ENCODE measurements at places on chromosomes 7 and 10.

DNA sequence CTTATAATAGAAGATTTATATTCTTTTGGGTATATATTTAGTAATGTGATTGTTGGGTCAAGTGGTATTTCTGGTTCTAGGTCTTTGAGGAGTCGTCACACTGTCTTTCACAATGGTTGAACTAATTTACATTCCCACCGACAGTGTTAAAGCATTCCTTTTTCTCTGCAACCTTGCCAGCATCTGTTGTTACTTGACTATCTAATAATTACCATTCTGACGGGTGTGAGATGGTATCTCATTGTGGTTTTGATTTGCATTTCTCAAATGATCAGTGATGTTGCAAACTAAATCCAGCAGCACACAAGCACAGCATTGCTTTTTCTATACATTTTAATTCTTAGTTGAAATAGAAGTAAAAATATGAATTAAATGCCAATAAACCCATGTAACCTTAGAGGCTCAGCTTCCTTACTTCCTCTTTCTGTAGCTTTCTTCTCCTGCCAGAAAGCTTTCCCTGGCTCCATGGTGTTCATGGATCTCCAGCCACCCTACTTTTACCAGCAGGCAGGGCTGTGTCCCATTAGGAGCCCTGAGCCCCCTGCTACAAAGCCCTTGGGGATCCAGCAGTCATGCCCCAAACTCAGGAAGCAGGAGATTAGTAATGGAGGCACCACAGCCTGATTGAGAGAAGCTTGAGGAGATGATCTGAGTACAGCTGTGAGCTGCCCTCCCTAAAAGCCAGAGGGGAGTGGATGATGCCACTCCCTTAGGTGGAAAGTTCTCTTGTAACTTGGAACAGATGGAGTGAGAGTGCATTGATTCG is 158.6 kb downstream of the TMEM178B start:
- DNase-seq, result no peak

DNA sequence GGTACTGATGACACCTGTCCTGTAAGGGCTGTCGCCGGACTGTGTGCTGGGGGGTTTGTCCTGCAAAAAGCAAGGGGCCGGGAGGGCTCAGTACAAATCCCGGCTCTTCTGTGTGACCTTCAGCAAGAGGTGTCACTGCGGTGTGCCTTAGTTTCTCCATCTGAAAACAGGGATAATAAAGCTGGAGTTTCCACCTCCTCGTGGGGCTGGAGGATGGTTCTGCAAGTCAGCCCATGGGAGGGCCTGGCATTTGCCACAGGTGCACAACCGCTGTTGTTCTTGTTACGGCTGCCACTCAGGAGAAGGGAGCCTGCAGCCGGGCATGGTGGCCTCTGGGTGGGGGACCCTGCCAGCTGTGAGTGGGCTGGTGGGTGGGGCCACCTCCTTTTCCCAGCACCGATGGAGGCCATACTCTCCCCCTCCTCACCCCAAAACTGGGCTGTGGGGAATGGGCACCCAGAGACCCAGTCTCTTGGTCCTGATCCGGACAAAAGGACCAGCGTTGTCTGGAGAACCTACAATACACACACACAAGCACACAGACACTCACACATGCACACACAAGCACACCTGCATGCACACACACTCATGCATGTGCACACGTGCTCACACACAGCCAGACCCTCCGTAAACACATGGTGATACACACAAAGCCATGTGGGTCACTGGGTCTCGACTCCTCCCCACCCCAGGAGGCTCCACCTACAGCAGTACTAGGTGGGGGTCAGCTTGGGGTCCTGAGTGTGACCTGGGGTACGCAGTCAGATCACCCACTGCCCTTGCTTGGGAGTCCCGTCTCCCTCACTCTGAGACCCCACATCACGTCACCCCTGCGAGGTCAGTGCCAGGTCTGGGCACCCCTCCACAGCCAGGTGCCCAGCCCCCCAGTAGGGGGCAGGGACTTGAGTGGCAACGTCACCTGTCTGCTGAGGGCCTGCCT is 34.1 kb downstream of the ELFN1 start:
- DNase-seq, result peak; percentile 30

GRCh38 chr10:123100030-123100762 is 35.6 kb upstream of the HMX3 start:
- DNase-seq, result no peak

DNA sequence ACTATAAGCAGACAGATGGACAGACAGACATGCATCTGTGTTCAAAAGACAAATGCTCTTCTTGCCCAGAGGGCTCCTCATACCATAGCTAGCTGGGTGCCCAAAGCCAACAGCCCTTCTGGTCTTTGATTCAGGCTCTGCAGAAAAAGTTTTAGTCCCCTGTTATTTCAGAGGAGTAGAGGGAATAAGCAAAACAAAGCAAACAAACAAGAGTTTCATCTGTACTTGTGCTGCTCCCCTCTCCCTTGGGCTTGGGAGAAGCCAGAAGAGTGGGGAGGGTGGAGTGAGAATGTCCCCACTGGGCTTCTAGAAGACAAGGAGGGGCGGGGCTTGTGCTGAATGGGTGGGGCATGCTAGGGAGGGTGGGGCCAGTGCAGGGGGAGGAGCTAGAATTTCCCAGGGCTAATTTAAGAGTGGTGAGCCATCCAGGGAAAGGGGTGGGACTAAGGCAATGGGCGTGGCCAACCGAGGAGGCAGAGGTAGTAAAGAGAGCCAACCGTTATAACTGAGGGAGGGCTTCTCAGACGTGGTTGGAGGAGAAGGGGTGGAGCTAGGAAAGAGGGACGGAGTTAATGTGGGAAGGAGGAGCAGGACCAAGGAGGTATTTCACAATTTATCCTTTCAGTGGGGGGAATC is 101.2 kb upstream of the MGMT start:
- no peak for DNase-seq

- no peak for DNase-seq
Observed at GRCh38 chr7:135522509-135522908, 12.6 kb upstream of the CNOT4 start.

GRCh38 chr10:60511477-60512229 is 122.0 kb upstream of the ANK3 start:
- DNase-seq, result no peak

- DNase-seq, result no peak
Observed at GRCh38 chr10:81108516-81109199, 571.0 kb downstream of the SH2D4B start.

GRCh38 chr10:70348228-70348850 is 34.1 kb downstream of the LRRC20 start:
- DNase-seq, result no peak

Measured in sciatic nerve (tissue), 2 donors.